ENCODE measurements at places on chromosomes 1 and 21. TPM values are rescaled to one million over a fixed set of nuclear protein-coding genes. Genes with fewer than 3 reads are reported as not detected.

Gene OR2AK2
- not detected for total RNA-seq

Gene MEAF6
- 50.6 TPM for total RNA-seq

Gene ECM1
- total RNA-seq = 637 TPM

DNA sequence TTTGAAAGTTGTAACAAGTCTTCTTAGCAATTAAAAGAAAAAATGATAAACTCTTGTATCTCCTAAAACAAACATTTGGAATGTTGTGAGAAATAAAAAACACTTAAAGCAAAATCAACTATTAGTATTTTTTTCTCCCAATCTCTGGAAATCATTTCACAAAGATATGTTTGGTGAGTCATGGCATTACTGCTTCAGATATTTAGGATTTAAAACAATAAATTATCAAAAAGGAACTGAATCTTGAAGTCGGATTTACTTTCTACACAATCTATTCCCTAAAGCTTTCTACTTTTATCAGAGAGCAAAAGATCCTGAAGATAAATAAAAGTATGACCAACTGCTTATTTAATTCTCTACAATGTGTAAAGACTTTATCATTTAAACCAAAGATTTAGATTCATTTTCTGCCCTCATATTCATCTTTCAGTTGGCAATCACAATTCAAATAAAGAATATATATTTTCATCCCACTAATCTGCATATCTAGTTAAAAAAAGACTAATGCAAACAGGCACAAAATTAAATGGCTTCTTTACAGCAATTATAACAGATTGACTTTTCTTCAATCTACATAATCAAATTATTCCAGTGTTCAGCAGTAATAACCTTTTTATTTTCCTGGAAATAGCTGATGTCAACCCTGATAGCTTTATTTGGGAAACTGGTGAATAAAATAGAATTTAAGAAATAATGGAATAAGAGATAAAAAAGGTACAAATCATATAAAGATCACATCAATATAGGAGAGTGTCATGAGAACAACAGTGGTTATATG, 230.0 kb downstream of the COP1 start:
- no peak overlapping the region for H3K27ac ChIP-seq
- no peak overlapping the region for H3K4me3 ChIP-seq
- H3K27me3 ChIP-seq = peaks cover 2% of the 10 kb centered on the region
- peaks cover 11% of the 10 kb centered on the region for H3K4me1 ChIP-seq
- no peak for DNase-seq

DNA sequence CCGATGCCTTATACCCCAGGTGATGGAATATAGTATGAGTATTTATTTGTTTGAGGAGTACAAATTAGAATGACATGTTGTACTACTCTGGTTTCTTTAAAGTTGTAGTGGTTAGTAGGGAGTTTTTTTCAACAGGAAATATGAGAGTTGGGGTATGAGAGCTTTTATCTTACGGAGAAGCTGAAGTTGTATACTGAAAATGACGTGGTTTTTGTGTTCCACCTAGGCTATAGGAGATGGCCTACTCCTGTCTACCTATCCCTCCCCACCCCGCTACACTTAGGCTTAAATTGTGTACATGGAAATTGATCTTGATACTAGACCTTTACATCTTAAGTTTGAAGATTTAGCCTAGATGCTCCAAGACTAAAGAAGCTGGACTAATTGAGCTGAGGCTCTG, 6.8 kb upstream of the HAX1 start:
- H3K27ac ChIP-seq = peak overlapping the region; percentile 3
- H3K4me3 ChIP-seq = peak overlapping the region; percentile 8
- peaks cover 3% of the 10 kb centered on the region for H3K4me1 ChIP-seq
- DNase-seq = no peak

DNA sequence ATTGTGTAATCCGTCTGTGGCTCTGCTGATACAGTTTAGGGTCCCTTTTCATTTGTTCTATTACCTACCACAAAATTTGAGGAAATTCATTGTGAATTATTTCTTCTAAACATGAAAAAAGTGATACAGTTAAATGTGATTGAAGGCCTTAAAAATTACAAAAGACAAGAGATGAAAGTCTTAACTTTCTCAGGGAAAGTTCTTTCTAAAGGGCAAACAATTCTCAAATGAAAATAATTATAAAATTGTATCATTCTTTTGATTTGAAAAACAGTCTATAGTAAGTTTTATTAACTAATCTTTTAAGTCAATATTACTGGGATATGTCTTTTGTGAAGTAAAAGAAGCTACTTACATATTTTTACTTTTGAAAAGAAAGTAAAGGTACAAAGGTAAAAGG, 57.4 kb upstream of the SCYL3 start:
- no peak overlapping the region for H3K4me3 ChIP-seq
- no peaks in the 10 kb centered on the region for H3K36me3 ChIP-seq
- H3K27ac ChIP-seq = no peak overlapping the region

GRCh38 chr1:181898773-181899172, 162.7 kb downstream of the ZNF648 start:
- DNase-seq = no peak
- H3K4me1 ChIP-seq = peaks cover 10% of the 10 kb centered on the region
- no peak overlapping the region for H3K27ac ChIP-seq
- H3K36me3 ChIP-seq = no peaks in the 10 kb centered on the region
- peaks cover 2% of the 10 kb centered on the region for H3K27me3 ChIP-seq

GRCh38 chr1:153678519-153679336, at the start of gene NPR1:
Gene NPR1 (plus strand): TSS chr1:153678688. CDS start chr1:153679109, 421 bp downstream.
- peaks cover 32% of the 10 kb centered on the region for H3K4me1 ChIP-seq
- peaks cover 25% of the 10 kb centered on the region for H3K36me3 ChIP-seq
- H3K4me3 ChIP-seq = peak within 1 kb of the TSS; percentile 96
- peak; percentile 49 for DNase-seq
- H3K27ac ChIP-seq = peak within 1 kb of the TSS; percentile 16

Measured in endothelial cell (in vitro differentiated cells).